ENCODE measurements at places on chromosomes 5 and 9.
A peak's percentile ranks its signal among the peaks of the same experiment; 100 is the strongest.

- DNase-seq: no peak
These were observed 75.2 kb downstream of the CDH6 start for GRCh38 chr5:31268686-31269085.

GRCh38 chr9:78370991-78371390 lies 74.1 kb downstream of the PSAT1 start:
- no peak for DNase-seq

DNA sequence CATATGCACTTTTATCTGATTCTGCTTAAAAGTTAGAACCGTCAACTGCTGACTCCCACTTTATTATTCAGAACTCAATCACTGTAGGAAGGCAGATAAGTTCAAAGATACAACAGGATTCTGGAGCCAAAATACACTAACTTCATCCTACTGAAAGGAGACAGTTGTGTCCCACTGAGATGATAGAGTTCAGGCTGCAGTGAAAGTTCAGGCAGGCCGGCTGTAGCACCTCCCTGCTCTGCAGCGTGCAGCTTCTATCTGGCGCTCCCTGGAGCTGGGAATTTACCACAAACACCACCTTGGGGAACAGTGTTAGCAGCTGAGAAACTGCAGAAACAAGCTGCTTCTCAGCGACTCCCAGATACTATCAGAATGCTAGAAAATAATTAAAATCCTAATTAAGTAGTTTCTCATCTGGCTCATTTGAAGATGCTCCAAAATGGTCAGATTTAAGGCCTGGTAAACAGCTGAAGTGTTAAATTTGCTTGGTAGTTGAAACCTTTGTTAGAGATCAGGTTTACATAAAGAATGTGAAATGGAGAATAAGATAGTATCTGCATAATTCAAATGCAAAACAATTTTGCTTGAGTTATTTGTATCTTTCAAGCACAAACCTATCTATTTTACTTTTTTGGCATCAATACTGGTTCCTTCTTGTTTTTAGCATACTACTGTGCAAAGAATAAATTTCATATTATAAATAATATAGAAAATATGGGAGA lies 52.3 kb upstream of the CNTLN start:
- DNase-seq: peak; percentile 2

DNA sequence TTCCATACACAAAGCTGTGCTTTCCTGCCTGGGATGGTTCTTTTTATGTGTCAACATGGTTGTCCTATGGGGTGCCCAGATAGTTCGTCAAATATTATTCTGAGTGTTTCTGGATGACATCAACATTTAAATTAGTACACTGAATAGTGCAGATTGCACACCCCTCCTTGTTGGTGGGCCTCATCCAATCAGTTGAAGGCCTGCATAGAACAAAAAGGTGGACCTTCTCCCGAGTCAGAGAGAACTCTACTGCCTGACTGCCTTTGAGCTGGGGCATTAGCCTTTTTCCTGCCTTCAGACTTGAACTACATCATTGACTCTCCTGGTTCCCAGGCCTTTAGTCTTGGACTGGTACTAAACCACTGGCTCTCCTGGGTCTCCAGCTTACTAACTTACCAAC lies 80.4 kb downstream of the SHB start:
- no peak for DNase-seq

DNA sequence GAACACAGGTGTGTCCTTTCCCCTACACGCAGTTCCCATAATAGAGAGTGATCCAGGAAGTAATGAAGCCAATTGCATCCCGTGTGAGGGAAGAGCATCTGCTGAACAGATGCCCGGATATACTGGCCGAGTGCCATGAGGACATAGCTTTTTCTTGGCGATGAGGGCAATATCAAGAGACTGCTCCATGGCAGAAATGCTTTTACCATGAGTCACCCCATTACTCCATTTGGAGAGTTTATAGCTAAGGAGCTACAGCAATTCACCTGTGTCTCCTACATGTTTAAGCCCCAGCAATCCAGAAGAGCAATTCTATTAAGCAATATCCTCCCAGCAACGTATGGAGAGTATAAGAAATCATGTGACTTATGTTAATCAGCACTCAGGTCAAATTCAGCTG lies 222.0 kb upstream of the KLF4 start:
- DNase-seq: peak; percentile 94

DNA sequence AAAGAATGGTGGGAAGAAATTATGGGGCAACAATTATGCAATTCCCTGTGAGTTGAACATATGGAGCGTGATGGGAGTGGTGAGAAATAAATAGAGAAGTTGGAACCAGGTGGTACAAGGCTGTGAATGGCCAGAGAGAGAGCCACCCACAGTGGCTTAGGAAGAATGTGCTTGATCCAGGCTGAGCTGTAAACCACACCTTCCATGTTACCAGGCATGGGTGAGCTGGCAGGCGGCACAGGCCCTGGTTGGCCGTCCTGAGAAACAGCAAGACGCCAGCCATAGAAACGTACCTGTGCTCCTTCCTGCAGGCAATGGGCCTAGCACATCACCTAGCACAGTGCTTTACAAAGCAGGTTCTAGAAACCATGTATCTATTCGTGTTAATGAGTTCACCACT lies 74.3 kb downstream of the EPB41L4B start:
- DNase-seq: no peak

GRCh38 chr9:114098021-114098935 lies 814 bp downstream of the KIF12 start:
- DNase-seq: no peak

DNA sequence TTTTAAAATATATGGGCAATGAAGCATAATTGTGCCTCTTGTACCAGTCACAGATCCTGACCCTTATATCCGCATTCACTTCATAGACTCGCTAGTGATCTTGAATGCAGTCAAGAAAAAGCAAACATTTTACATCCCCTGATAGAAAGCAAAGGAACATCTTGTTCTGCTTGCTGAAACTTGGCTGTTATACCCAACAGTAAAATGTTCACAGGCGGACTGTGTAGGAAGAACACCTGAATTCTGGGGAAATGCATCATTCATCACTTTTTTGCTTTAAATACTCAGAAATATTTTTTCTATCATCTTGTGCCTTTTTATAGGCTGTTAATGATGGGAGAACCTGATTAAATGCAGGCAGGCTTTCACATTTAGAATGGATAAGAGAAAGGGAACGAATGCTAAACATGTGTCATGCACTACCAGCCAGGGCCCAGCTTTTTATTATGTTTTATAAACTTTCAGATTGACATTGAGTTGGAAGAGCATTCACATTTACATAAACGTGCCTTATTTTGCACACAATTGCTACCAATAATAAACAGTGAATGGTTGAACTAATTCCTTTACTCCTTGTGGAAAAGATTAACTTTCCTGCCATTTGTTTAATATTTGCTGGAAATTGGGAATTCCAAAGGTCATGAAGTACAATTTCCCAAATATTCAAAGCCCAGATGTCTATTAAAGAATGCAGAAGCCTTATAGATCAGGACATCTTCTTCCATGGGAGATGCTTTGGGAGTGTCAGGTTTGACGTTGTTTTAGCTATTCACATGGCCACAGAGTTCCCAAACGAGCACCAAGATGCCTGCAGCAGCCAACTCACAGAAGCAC lies 756.2 kb downstream of the TLE1 start:
- DNase-seq: no peak

- DNase-seq: no peak
These were observed 1.2 kb downstream of the SRFBP1 start for GRCh38 chr5:121962958-121963357.

- DNase-seq: no peak
These were observed 18.1 kb upstream of the RPL26L1 start for GRCh38 chr5:172941067-172941516.

DNA sequence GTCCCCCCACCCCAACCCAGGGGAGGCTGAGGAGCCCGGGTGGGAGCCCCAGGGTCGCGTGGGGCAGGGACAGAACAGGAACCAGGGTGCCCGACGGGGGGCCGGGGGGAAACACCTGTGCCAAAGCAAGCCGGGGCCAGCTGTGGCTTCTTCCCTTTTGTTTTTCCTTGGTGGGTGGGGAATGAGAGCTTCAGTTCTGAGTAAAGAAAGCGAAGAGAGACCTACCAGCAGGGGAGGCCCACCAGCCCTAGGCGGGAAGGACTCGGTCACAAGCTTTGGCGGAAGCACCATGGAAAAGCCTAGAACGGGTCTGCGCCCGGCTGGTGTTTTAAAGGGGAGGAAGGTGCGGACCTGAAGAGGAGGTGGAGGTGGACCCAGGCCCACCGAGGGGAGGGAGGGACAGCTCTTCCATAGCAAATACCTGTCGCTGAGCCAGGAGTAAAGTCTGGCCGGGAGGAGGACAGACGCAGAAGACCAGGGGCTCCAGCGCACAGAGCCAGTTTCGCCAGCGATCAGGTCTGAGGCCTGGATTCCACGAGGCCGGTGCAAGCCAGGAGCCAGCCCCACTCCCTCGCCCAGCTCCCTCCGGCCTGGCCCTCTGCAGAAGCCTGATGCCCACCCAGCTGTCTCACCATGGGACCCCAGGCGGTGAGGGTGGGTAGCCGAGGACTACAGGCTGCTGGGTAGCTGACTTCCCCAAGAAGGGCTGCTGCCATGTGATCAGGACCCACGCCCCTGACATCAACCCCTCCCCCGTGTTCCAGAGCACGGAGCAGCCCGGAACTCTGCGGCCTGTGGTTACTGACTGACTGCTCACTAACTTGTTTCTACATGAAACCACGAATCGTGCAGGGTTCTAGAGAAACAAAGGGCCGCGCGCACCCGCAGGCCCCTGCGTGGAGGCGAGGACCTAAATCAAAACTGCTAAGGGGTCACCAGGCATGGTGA lies 849 bp upstream of the MGAT1 start:
- no peak for DNase-seq

GRCh38 chr5:52672459-52672858 lies 115.3 kb upstream of the ITGA1 start:
- no peak for DNase-seq

DNA sequence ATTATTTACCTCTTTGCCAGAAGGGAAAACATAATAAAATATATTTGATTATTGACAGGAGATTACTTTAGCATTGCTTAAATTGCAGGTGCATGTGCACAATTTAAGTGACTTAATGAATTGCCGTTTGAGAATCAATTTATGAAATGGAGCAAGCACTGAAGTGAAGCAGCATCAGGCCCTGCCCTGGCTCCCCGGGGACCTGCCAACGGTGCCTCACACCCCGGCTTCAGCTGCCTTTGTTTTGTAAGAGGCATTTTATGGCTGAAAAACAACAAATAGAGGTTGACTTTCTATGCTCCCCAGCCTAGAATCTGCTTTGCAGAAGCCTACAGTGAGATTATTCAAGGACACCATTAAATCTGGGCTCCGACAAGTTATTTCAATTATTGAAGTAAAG lies 359.1 kb upstream of the IRX4 start:
- DNase-seq: no peak

DNA sequence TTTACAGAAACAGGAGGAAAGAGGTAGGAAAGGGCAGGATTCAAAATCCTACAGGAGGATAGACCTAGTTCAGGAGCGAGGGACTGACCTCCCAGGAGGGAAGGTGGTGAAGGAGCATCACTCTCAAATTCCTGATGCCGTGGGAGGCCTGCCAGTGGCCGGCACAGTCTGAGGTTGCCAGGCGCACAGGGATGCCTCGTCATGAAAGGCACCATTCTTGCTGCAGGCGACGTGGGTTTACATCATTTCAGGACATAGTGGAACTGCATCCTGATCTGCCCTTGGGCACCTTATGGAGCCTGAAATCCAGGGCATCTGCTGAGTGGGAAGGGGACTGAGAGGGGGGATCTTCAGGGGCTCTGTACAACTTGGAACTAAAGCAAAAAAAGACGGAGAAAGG lies 163.2 kb upstream of the S1PR3 start:
- peak; percentile 57 for DNase-seq

DNA sequence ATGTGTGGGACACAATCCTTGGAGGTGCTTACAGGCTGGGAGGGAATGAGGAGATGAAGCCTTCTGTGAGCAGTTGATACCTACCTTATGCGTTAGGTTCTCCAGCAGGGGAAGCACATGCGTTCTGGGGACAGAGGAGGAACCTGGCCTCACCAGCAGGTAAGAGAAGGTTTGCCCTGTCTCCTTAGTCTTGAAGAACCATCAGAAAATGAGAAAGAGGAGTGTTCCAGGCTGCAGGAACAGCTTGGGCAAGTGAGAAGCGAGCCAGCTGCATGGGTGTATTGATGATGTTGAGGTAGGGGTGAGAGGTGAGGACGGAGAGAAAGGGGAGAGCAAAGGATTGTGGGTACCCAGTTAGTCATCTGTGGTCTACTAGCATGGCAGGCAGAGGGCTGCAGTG lies 156.9 kb upstream of the MVB12B start:
- DNase-seq: no peak

- DNase-seq: no peak
These were observed 562.2 kb upstream of the MEF2C start for GRCh38 chr5:89445106-89445745.
